ENCODE measurements at places on chromosomes 1 and 21.

GRCh38 chr1:187143783-187144182 is 315.0 kb downstream of the PLA2G4A start:
- DNase-seq, result no peak

DNA sequence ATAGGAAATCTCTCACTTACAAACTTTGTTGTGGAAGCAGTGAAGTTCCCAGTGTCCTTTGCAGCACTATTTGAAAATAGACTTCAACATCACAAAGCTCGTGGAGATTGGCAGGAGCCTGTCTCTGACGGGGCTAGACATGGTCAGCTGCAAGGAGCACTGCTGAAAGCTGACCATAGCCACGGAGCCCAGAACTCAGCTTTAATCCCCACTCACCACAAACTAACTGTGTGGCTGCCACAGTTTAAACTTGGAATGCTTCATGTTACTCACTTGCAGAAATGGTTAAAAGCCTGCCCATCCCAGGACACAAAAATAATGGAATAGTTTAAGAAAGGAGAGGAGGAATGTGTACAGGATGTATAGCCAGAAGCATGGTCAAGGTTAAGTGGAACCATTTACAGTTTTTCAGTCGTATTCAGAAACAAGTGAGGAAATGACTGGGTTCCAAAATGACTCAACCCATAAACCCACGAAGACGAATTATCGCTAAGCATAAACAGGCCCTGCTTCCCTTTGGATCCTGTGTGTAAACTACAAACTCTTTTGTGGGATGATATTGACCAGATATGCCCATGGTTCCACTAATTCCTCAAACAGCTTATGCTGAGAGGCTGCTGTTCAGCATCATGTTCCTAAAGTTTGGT is 18.2 kb downstream of the DNALI1 start:
- no peak for DNase-seq

GRCh38 chr1:104878203-104878909 is 1128.7 kb downstream of the AMY1C start:
- DNase-seq, result no peak

DNA sequence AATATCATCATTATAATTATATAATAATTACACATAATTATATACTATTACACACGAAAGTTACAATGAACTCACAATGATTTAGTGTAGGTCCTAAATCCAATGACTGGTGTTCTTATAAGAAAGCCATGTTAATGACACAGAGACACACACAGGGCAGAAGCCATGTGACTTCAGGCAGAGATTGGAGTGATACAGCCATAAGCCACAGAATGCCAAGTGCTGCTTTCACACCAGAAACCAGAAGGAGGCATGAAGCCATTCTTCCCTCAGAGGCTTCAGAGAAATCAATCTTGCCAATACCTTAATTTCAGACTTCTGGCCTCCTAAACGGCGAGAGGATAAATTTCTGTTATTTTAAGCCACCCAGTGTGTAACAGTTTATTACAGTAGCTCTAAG is 147.4 kb upstream of the KRTAP19-8 start:
- no peak for DNase-seq

- DNase-seq, result no peak
These were observed 131.1 kb downstream of the TNR start for GRCh38 chr1:175612286-175612685.

DNA sequence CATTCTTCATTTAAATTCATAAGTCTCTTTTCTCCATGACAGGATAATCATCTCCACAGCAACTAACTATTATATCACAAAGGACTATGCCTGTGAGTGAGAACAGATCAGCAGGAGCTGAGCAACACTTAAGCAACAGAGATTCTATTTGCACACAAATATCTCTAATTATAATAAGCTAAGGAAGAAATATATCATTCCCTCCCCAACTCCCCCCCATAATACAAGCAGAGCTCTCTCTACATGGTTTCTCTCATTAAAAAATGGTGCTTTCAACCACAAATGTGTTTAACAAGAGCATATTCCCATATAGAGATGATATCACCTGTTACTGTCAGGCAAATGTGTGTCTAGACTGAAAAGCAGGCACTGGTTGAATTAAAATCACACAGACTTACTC is 34.5 kb upstream of the NIBAN1 start:
- no peak for DNase-seq

DNA sequence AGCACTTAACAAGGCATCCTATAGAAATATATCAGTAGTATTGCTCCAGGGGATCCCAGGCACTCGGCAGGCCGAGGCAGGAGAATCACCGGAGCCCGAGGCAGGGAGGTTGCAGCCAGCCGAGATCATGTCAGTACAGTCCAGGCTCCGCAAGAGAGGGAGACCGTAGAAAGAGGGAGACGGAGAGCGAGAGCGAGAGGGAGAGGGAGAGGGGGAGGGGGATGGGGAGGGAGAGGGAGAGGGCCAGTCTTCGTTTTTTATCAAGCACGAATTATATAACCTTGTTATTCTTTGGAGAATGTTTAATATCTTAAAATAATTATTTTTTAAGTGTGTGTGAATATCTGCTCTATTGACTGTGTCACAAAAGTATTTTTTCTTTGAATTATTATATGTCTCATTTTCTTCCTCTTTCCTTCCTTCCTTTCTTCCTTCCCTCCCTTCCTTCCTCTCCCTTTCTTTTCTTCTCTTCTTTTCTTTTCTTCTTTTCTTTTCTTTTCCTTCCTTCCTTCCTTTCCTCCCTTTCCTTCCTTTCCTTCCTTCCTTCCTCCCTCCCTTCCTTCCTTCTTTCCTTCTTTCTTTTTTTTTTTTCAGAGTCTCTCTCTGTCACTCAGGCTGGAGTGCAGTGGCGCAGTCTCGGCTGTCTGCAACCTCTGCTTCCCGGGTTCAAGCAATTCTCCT is 233.7 kb downstream of the SRGAP2C start:
- no peak for DNase-seq

DNA sequence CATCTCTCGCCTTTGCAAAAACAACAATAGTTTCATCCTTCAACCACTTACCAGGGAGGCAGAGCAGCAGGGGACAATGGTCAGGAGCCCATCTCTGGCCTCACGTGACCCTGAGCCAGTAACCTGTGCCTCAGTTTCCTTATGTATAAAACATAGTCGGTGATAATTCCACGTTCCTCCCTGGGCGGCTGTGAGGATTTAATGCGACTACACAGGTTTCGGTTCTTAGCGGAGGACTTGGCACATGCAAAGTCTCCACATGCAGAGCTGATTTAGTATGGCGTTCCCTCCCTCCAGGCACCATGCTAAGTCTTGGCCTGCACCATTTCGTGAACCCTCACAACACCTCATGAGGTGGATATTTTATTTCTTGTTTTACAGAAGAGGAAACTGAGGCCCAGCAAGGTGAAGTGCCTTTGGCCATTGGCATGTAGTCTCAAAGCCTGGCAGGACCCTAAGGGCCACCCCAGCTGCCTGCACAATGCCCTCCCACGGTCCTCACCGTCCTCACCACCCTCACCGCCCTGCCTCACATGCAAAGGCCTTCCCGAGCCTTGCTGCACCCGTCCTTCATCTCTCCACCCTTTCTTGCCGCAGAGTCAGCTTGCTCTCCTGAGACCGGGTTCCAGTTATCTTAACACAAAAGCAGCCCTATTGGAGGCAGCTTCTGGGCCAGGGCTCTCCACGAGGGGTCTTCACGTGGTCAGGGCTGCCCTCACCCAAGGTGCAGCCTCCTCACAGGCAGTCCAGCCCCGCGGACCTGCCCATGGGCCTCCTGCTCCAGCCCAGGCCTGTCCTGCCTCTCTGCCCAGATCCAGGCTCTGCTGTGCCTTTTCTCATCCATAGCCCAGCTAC is 48.9 kb downstream of the SYF2 start:
- DNase-seq, result no peak

All from cerebellar nuclear complex (tissue), 1 donor.